Esophagus squamous epithelium (tissue), 5 donors: ENCODE measurements at places on chromosomes 5 and 9. TPM values are rescaled to one million over a fixed set of nuclear protein-coding genes. Genes with fewer than 3 reads are reported as not detected.

TPD52L3 gene
- not detected for total RNA-seq

DNA sequence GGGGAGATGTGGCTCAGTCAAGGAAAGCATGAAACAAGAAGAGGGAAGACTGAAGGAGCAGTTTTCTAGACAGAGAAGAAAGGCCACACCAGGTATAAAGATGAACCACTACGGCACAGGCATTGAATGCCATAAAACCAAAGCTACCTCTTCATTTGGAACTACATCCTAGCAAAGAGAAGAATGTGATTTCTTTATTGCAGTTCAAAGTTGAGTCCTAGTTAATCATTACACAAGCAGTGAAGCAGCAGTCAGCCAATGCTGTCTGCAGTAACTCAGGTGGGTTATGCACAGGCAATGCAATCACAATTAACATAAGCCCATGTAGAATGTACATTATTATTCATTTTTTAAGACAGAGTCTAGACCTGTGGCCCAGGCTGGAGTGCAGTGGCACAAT is 21.7 kb upstream of the PCAT7 start:
- DNase-seq: no peak

- DNase-seq: no peak
These were observed 15.6 kb upstream of the PTBP3 start for GRCh38 chr9:112349008-112349333.

GRCh38 chr5:138775034-138775433 is 21.8 kb downstream of the CTNNA1 start:
- DNase-seq: no peak

DNA sequence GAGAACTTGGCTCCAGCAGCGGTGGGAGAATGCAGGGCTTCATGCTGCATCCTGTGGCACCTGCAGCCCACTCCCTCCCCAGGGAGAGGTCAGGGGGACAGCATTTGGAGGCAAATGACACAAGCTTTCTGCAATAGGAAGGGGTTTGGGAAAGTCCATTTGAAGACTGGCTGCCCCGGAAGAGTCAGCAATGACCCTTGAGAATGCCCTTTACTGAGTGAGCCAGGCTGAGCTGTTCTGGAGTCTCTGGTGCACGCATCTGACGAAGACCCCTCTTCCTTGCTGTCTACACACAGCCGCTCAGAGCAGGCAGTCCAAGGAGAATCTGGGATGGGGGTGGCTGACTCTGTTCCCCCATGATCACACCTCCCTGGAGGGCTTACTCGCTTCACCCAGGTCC is 5.5 kb upstream of the NXNL2 start:
- no peak for DNase-seq

DNA sequence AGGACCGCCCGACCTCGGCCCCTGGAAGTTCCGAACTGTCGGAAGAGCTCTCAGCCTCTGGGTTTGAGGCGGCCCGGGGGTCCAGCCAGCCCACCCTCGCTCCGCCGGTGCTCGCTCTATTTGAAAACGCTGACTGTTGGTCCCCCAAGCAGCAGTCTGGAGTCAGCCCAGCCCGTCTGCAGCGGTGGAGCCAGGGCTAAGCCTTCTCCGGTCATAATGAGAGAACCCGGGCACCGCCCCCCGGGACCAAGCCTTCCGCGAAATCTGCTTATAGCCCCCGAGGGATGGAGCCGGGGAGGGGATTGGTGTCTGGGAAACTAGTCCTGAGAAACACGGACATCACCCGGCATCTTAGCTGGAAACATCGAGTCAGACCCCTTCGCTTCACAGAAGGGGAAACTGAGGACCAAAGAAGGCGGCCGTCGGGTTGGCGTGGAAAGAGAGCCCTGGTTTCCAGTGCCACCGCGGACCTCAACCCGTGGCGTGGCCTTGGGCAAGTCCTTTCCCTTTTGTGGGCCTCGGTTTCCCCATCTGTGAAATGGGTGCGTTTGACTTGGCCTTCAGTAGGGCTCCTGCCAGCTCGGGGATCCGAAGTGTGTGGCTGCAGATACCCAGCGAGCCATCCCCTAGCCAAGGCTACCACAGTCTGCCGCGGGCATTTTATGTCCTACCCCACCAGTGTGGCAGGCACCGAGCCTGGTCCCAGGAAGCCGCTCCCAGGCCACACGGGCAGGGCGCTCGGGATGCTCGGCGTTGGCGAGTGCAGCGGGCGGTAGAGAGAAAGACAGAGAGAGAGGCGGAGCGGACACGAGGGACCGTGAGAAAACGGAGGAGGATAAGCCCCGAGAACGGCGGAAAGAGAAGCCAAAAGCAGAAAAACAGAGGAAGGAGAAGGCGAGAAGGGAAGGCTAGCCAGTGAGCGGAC is 857 bp downstream of the ADAM19 start:
- DNase-seq: no peak

DNA sequence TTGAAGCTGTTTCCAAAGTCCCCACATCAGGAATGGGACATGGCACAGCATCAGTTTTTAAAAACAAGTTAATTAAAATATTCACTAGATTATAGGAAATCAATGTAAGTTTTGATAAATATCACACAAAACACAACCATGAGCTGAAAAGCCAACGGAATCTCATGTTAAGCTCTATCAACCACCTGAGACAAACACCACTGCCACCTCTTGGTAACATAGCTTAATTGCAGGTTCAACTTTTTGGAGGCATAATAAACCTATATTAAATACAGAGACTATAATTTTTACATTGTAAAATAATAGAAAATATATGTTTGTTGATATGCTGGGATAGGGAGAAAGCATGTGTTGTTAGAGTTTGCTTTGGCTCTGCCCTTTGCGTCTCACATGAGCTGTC is 126.1 kb downstream of the SV2C start:
- no peak for DNase-seq

DNA sequence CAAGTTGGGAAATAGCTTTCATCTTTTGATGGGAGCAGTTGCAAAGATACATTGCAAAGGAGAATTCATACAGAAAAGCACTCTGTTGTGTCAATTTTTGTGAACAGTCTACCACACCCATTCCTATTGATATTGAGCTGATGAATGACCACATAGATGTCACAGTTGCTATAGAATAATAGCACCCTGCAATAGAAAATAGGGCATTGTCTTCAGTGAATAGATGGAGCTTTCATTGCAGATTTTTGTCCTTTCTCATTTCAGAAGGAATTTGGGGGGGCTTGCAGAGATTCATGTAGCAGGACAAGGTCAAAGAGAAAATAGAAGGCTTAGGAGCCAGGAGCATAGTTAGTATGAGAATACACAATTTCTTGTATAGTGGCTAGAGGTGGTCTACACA is 237.9 kb downstream of the TMEM38B start:
- no peak for DNase-seq

- DNase-seq: no peak
These were observed 28.8 kb downstream of the SPOCK1 start for GRCh38 chr5:137470111-137470920.

DNA sequence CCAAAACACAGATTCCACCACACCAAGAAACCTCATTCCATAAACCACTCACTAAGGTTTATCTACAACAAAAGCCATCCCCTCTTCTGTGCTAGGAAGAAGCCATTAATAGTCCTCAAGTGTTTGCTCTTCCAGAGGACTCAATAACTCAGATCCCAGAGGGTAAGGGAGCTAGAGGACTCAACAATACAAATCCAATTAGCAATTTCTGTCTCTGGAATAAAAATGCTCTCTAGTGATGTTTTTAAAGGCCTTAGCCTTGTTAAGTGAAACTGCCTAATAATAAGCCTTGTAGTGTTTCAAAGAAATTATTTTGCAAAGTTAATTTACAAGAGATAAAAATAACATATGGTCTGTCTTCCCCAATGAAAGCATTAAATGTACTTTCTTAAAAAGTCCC is 942.4 kb downstream of the CDH12 start:
- DNase-seq: no peak

DNA sequence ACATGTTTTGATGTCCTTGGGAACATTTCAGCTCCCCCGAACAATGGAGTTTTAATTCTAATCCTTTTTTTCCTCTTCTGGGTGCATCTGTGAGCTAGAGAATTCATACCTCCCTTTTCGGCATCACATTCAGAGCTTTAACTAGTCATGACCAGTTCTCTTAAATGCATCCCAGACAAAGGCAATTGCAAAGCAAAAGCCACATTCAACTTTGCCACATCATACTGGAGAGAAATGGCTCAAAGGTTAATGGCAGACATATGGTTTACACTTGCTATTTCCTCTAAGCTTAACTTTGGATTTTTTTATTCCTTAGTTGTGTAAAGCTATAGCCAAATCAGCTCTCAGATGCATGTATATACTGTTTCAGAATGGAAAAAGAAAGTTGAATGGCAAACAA is 153.3 kb downstream of the ESM1 start:
- DNase-seq: no peak

DNA sequence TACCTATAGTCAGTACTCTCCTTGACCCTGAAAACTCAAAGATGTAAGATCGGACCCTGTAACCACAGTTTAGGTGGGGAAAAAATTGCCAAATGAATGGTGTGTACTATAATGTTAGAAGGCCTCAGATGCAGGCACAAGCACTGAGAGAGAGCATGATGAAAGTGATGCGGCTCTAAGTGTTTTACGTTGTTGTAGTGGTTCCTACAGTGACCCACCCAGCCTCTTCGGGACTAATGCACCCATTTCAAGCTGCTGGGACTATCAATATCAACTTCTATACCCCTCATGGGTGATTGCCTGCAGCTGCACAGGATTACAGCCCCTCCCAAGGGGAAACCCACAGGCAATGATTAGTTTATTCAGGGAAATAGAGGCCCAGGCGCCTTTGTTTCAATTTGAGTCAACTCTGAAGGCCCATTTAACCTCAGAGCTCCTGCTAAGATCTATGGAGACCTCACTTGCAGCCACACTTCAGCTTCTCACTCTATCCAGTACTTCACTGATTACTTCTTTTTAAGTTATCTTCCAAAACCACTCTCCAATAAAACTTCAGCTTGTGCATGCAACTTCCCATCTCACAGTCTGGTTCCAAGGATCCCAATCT is 340.7 kb downstream of the NR2F1-AS1 start:
- DNase-seq: no peak

PCDHA9 gene
- total RNA-seq: not detected

IGIP gene
- total RNA-seq: 12.4 TPM

GRCh38 chr5:11477786-11478185 is 426.5 kb downstream of the CTNND2 start:
- no peak for DNase-seq

- DNase-seq: no peak
These were observed 24.0 kb downstream of the RANBP17 start for GRCh38 chr5:170885809-170886208.

S1PR3 gene
- total RNA-seq: 1.3 TPM

DNA sequence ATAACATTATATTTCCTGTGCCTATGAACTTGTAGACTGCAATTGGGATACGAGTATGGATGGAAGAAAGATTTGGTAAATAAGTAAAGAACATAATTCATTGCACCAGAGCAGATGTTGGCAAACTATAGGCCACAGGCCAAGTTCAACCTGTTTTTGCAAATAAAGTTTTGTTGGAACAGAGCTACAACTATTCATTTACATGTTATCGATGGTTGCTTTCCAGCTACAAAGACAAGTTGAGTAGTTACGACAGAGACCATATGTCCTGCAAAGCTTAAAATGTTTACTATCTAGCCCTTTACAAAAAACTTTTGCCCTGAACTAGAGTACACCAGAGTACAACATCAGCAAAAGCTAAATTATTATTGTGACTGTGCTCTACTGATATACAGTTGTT is 169.1 kb upstream of the DMAC1 start:
- no peak for DNase-seq

HAPLN1 gene
- 0.38 TPM for total RNA-seq

JAKMIP2 gene
- 0.09 TPM for total RNA-seq

GRCh38 chr9:113409883-113410206 is 630 bp downstream of the POLE3 start:
- DNase-seq: no peak

PIP5KL1 gene
- total RNA-seq: not detected

SHC3 gene
- total RNA-seq: 9.3 TPM

- no peak for DNase-seq
These were observed 75.5 kb downstream of the PHAX start for GRCh38 chr5:126676195-126676624.

- DNase-seq: no peak
These were observed 15.7 kb upstream of the ERBIN start for GRCh38 chr5:65910711-65911110.

- no peak for DNase-seq
These were observed 129.2 kb upstream of the FST start for GRCh38 chr5:53350991-53351770.

DNA sequence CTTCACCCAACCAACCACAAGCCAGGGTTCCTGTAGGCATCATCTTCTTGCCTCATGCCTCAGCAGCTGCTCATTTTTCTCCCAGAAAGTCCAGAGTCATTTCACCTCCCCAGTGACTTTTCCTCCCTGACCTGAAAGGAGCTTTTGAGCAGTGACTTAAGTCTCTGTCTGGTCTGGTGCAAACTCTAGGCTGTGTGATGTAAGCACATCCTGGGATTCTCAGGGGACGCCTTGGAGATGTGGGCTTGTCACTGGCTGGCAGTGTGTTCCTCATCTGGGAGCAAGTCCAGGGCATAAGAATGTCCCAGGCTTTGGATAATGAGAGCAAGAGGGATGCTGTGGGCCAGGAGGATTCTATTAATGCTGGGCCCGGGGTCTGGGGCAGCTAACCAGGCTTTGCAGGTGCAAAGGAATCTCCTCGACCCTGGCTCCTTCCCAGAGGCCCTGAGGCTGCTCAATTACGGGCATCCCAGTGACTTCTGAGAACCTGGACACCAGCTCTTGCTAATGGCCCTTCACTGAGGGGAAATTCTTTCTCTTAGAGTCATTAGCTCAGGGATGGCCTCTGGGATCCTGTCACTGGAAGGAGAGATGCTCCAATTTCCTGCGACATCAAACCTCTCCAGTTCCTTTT is 211.0 kb upstream of the PANK3 start:
- no peak for DNase-seq

- DNase-seq: no peak
These were observed 48.0 kb downstream of the RAB14 start for GRCh38 chr9:121153642-121154041.

DNA sequence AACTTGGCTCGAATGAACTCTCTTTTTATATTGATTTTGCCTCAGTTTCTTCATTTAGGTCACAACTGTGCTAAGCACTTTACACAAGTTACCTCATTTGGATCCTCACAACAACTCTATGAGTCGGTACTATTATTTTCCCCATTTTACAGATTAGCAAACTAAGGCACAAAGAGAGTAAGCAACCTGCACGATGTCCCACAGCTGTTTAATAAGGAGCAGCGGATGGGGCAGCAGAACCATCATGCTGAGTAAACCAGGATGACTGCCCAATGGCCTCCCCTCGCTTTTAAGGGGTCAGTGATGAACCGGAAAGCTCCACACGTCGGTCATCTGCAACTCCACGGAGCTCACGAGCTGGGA is 607 bp downstream of the PRELID2 start:
- DNase-seq: no peak

- no peak for DNase-seq
These were observed 90.1 kb upstream of the DMRT1 start for GRCh38 chr9:751137-752051.

SLC26A2 gene
- total RNA-seq: 6.3 TPM

- no peak for DNase-seq
These were observed at the start of gene STC2 for GRCh38 chr5:173327948-173328843. Gene STC2 (minus strand): TSS chr5:173328414. CDS start chr5:173328193, 221 bp downstream.

GRCh38 chr5:1889321-1890065 is 6.8 kb upstream of the IRX4 start:
- no peak for DNase-seq

GRCh38 chr9:35490910-35491465 is 1.1 kb downstream of the RUSC2 start:
- DNase-seq: no peak

SLC45A2 gene
- total RNA-seq: not detected

GRCh38 chr5:156883316-156883875 is 33.3 kb downstream of the PPP1R2B start:
- DNase-seq: no peak

GRCh38 chr5:180441564-180442051 is 52.6 kb upstream of the CNOT6 start:
- DNase-seq: no peak
